Foreskin melanocyte (primary cell): ENCODE measurements at places on chromosomes 1 and 21.

GRCh38 chr21:37364722-37365121, 1.9 kb upstream of the DYRK1A start:
- DNase-seq = no peak

DNA sequence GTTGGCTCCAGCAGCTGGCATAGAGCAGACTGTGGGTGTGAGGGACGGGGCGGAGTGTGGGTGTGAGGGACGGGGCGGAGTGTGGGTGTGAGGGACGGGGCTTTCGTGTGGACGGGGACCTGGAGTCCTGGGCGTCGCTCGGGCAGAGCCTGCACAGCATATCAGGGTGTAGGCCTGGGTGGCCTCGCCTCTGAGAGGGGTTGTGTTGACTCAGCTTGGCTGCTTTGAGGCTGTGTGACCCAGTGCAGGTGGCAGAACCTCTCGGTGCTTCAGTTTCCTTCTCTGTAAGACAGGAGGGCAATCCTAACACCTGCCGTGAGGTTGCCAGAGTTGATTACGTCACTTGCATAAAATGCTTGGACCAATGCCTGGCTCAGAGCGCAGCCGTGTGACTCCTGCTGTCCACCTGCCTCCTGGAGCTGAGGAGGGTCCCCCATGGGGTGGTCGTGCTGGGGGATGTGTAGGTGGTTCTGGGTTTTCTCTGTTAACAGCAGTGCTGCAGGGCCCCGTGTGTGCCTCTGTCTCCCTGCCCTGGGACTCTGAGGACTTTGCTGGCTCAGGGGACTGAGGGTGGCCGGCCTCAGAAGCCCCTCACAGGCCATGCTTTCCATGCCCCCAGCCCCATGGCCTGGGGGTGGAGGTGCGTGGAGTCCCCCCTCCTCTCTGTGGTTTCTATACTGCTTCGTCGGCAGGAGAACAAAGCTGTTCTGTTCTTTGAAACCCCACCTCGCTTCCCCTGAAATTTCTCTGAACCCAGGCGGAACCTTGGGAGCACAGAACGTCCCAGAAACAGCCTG, 15.4 kb downstream of the PDXK start:
- no peak for DNase-seq

DNA sequence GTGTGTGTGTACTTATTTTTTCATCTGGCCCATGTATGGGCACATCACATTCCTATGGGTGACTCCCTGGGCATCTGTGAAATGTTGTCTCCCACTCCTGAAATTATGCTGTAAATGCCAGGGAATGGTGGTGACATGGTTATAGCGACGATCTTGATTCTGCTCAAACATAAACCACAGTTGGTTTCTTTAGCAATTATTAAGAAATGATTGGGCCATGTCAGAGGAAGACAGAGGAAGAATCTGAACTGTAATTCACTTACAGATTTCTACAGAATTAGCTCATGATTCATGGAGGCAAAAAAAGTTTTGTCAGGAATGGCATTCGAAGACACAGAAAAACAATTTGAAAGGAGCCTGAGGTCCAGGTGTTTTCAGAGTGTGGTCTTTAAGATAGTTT, 25.8 kb upstream of the KCNE1 start:
- DNase-seq = no peak

GRCh38 chr21:27261676-27262075, 294.8 kb upstream of the ADAMTS5 start:
- DNase-seq = no peak

DNA sequence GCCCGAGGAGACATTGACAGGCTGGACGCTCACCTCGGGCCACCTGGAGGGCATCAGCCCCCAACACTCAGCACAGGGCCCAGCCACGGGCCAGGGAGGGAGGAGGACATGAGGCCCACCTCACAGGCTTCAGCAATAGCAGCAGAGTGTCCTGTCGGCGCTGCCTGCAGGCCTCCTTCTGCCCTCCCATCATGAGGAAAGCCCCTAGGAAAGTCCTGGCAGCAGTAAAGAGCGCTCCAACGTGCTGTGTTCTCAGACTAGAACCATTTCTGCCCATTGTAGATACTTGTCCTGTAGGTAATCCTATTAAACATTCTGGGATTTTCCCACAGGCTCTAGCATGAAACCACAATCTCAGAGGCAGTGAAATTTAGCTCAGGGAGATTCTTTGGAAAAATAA, 62.0 kb upstream of the GALNT2 start:
- no peak for DNase-seq

- no peak for DNase-seq
These were observed 8.7 kb upstream of the LIN28A start for GRCh38 chr1:26401891-26402290.

DNA sequence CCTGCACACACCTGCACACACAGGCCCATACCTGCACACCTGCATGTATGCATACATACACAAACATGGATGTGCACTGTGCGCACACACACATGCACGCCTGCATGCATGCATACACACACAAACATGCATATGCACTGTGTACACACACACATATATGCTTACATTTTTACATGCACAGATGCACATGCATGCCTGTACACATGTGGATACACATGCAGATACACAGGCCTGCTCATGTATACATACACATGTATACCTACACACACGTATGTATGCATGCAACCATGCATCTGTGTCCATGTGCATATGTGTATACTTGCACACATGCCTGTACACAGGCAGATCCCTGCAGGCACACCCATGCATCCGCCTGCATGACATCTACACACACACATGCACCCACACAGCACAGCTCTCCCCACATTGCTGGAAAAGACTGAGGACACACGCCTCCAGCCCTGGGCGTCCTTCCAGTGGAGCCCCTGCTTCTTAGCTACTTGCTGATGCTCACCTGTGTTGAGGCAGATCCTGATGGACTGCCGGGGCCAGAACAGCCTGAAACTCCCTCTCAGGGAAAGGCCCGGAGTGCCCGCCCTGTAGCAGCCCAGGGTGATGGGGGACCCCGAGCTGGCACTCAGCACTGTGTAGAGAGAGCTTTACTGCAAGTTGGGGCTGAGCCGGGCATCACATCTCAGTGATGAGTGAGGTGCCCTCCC, 28.6 kb downstream of the KRTAP10-1 start:
- no peak for DNase-seq

DNA sequence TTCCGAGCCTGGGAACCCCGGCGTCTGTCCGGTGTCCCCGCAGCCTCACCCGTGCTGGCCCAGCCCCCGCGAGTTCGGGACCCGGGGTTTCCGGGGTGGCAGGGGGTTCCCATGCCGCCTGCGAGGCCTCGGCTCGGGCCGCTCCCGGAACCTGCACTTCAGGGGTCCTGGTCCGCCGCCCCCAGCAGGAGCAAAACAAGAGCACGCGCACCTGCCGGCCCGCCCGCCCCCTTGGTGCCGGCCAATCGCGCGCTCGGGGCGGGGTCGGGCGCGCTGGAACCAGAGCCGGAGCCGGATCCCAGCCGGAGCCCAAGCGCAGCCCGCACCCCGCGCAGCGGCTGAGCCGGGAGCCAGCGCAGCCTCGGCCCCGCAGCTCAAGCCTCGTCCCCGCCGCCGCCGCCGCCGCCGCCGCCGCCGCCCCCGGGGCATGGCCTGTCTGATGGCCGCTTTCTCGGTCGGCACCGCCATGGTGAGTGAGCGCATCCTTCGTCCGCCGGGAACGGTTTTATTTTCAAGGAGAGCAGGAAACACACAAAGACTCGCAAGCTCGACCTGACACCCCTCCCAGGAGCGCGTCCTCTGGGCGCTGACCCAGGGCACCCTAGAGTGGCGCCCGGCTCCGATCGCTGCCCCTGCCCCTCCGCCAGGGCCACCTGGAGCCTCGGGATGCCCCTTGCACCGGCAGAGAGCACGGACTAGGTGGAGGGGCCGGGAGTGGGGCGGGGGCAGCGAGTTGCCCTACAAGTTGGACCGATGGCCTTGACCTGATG, at the start of gene ABCG1:
TSS of gene ABCG1 (plus strand) at position 305 of the 770 bp plus-strand sequence. CDS start at position 428, 123 bp downstream.
- DNase-seq = no peak

GRCh38 chr1:86650065-86650464, 54.3 kb upstream of the SH3GLB1 start:
- no peak for DNase-seq

DNA sequence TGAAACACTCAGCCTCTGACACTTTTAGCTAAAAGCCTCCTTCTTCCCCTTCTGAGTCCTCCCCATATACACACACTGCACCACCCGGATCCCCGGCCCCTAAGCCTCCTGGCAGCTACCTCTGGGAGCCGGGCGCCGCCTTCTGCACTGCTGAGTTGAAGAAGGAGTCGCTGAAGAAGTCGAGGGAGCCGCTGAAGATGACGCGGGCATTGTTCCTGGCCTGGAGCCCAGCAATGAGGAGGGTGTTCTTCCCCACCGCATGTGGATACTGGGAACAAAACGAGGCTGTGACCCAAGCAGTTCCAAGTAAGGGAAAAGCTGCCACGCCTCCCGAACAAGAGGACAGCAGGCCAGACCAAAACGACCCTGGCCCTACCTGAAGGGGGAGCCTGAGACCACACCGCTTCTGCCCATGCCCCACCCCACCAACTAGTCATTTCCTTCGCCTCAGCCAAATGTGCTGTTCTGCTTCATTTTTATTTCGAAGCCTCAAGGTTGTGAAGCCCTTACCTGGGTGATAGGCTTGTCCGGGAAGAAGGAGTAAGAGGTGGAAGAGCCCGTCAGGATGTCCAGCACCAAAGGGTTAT, 7.0 kb downstream of the DDOST start:
- no peak for DNase-seq

- no peak for DNase-seq
These were observed 61.0 kb downstream of the RUNX1 start for GRCh38 chr21:34988139-34988538.

DNA sequence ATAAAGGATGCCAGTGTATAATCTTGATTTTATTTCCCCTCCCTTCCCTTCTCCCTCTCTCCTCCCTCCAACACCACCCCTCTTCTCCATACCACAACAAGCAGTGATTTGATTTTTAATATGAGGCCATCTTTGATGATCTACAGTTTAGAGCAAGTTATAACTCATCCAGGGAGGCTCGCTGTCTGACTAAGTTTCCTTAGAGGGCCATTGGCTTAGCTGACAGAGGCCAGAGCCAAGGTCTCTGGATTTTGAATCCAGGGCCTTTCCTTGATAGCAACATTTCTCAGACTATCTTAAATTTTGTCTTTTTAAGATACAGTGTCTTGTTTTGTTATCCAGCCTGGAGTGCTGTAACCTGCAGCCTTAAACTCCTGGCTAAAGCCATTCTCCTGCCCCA, 431.0 kb upstream of the USP24 start:
- DNase-seq = no peak

- peak; percentile 25 for DNase-seq
These were observed 1.1 kb upstream of the KCNQ4 start for GRCh38 chr1:40782371-40782956.

DNA sequence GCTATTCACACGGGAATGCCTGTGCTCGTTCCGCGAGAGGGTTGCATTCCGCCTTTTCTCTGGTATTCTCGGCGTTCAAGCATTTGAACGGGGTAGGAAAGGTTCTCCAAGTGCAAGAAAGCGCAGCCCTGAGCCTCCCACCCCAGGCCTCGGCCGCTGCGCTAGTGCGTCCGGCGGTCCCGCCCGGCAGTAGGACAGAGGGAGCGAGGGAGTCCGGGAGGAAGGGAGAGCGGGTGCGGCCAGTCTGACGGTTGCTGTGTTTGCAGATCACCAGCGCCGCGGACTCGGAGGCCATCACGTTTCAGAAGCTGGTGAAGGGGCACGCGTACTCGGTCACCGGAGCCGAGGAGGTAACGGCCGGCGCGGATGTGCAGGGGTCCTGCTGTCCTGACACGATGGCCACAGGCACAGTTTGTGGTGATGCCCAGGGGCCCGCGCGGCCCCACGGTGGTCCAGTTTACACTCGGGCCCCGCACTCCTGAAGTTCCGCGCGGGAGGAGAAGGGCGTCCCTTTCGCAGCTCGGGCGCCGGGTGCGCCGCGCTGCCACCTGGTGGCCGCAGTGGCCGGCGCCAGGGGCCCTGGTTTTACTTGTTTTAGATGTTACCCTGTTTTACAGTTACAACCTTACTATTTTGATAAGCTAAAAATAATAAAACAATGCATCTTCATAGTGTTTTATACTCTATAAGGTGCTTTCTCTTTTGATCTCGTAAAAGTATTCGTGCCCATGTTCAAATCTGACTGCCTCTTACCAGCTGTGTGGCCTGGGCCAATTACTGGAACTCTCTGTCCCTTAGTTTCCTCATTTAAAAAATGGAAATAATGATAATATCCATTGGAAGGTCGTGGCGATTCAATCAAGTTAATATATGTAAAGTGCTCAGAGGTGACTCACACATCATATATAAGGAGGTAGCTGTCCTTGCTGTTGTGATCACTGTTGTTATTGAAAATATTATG, 36.7 kb downstream of the CAPN2 start:
- peak; percentile 35 for DNase-seq

DNA sequence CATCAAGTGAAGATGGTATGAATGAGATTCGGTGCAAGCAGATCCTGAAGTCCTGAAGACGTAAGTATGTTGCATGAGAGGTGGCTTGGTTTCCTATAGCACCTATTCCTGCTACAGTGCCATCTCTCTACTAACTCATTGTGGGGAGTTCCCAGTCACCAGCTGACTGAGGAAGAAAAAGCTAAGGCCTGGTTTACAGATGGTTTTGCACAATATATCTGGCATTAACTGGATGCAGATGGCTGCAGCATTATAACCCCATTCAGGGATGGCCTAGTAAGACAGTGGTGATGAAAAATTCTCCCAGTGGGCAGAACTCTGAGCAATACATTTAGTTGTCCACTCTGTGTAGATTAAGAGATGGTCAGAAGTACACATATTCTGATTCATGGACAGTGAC, 36.7 kb downstream of the RTCA start:
- no peak for DNase-seq

- no peak for DNase-seq
These were observed 71.3 kb upstream of the NGF start for GRCh38 chr1:115409094-115410015.

GRCh38 chr1:39266269-39266668, 61.8 kb downstream of the MACF1 start:
- no peak for DNase-seq

DNA sequence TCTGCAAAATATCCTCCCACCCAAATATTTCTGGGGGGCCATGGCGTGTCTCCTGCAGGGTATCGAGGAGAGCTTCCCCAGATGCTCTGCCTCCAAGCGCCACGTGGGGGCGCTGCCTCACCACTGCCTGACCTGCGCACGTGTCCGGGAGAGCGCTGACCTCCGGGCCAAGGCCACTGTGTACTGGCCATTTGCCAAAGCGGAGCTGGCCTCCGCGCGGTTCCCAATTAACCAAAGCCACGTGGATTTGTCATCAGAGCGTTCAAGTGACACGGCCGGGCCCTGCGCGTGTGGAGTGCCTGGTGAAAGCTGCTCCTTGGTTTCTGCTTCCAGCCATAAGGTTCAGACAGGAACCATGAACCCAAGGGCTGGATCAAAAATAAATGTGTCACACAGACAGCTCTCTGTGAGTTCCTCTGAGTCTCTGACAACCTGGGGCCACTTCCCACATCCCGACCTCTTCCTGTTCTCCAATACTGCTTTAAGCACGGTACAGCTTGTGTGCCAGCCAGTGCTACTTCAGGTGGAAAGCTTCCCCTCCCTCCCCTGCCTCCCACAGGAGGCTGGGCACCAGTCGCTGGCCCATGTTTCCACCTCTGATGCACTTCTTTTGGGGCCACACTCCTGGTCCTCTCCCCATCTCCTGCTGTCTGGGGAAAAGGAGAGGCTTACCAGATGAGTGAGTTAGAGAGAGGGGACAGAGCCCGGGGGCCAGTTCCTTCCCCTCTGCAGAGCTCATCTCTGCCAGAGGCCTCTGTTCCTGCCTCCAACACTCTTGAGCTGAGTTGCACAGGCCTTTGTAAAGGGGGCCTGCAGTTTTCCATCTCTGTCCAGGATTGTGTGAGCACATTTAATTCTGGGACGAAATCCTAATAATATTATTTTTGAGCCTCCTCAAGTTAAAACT, 26.1 kb downstream of the ZP4 start:
- peak; percentile 42 for DNase-seq

GRCh38 chr21:32726839-32727686, 750 bp downstream of the SYNJ1 start:
- DNase-seq = peak; percentile 29
